Fibroblast of lung (primary cell): ENCODE measurements at places on chromosomes 7 and 10. TPM values are rescaled to one million over a fixed set of nuclear protein-coding genes. Genes with fewer than 3 reads are reported as not detected.
A peak's percentile ranks its signal among the peaks of the same experiment; 100 is the strongest.

DNA sequence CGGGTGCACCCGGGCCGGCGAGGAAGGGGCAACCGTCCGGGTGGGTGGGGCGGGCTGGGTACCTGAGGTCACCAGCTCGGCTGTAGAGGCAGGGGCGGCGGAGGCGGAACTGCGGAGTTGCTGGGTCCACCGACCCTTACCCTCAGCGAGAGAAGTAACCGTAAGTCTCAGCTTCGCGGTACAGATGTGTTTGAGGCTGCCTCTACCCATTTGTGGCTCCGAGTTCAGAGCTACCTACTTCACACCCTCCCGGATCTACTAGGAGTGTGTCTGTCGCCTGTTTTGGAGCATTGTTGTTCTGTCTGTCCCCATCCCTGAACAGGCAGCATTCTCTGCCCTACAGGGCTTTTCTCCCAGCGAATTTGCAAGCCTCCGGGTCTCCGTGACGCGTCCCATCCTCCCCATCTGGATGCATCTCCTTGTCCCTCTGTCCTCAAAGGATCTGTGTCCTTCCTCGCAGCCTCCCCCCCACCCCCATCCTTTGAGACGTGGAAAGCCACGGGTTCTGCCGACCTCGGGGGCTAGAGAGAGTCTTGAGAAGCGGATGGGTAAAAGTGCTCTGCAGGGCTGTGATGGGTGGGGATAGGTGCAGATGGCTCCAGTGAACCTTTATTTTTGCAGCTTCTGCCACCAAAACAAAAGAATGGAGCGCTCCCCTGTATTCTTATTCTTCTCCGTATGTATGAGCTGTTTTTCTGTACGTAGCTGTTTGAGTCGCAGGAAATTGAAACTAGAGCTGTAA, 757 bp downstream of the ANKIB1 start:
- DNase-seq: peak; percentile 8

- no peak for DNase-seq
These were observed 172.1 kb downstream of the DIP2C start for GRCh38 chr10:517241-517830.

DNA sequence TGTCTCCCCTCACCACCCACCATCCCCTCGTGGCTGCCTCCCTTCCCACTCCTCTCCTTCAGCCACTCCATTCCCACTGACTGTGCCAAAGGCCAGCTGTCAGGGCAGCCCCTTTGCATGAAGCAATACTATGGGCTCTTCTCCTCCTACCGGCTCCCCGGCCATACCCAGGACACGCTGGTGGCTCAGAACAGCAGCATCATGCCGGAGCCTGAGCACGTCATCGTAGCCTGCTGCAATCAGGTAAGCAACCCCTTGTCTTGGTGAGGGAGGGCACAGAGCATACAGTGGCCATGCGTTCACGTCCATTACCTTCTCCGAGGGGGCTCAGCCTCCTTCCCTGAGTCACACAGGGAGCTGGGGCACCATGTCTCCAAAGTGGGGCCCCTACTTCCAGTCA, 11.6 kb downstream of the CHAT start:
- DNase-seq: no peak

DNA sequence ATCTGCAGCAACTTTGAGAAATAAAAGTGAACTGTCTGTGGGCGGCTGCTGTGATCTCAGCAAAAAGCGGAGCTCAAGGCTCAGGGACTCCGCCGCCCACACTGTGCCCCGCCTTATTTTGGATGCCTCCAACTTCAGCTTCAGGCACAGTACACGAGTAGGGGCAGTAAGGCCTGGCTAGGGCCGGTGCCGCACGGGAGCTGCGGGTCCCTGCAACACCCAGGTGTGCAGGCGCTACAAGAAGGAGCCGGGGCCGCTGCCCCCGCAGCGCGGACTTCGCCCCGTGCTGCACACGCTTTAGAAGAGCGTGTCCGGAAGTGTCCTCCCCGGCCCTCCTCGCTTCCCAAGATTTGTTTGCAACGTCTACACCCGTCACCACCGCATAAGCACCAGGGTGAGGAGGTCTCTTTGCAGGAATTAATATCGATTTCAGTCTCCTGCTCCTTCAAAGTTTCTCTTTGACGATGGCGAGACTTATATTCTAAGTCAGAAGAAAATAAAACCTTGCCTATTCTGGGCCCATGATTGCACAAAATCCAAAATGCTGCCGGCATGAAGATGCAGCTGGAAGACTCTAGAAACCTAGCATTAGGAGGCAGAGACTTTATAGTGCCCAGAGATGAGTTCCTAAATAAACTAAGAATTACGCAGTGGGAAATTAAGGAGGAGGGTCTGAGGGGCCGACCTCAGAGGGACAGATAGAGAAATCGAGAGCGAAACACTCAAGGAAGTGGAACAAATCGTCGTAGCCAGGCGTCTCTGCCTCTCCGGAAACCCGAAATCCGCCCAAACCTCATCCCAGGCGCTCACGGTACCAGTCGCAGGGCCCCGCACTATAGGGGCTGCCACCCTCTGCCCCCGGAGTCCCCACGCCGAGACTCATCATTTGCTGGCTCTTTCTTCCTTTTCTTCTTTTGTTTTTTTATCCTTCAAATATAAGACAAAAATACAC, 6.4 kb downstream of the VAX1 start:
- DNase-seq: no peak

DNA sequence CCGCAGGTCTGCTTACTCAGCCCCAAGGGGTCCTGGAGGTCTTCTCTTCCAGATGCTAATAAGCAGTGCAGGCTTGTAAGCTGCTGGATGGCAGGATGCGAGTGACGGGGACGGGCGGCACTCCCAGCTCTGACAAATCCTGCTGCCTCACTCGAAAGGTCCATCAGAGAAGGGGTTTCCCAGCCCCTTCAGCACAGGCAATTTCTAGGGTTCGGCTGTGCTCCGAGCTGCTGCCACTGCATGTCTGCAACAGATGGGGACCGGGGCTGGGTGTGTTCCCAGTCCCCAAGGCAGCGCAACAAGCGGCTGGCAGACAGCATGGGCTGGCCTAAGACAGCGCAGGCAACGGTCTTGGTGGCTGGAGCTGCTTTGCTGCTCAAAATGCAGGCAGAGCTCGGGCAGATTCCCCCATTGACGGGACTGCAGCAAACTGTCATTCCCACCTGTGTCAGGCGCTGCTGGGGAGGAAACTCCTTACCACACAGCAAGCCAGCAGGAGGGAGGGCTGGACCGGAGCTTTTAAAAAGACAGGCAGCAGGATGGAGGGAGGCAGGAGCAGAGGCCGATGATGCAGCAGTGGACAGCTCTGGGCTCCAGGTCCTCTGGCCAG, 62.4 kb downstream of the PRKAG2 start:
- DNase-seq: no peak

- DNase-seq: no peak
These were observed 150.4 kb downstream of the PARD3 start for GRCh38 chr10:34664706-34665105.

DNA sequence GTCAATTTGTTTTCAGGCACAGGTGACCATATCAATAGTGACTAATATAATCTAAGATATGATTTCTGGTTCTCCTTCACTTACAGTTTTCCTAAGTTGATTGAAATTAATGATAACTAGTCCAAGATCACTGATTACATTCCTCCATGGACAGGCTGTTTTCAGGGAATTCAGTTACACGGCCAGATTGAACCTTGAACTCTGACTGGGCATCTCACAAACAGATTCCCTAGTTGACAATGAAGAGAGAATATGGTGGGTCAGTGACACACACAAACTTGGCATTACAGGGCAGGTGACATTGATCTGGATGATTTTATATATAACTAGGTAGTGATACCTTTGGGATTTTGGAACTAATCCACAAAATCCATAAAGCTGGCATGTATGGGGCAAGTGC, 110.2 kb upstream of the EGR2 start:
- DNase-seq: no peak

- DNase-seq: no peak
These were observed 11.6 kb downstream of the FRG2B start for GRCh38 chr10:133614830-133615580.

GRCh38 chr7:25369786-25370185, 141.5 kb upstream of the NPVF start:
- no peak for DNase-seq

GRCh38 chr10:132806561-132807003, 20.6 kb upstream of the NKX6-2 start:
- no peak for DNase-seq

DNA sequence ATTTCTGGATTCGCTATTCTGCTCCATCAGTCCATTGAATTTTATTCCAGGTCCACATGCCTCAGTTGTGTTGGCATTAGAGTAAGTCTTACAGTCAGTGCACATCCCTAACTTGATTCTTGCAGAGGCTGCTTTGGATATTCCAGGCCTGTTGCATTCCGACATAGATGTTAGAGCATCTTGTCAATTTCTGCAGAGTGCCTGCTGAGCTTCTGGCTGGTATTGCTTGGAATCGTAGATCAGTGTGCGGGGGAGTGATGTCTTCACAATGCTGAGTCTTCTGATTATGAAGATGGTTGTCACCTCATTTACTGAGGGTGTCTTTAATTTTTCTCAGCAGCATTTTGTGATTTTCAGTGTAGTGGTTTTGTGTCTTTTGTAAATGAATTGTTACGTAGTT, 45.2 kb downstream of the INPP5A start:
- no peak for DNase-seq

GRCh38 chr10:30986053-30986555, 45.6 kb downstream of the ZNF438 start:
- peak; percentile 53 for DNase-seq

GRCh38 chr10:1881636-1882035, 144.3 kb upstream of the ADARB2 start:
- no peak for DNase-seq

- peak; percentile 63 for DNase-seq
These were observed 187.7 kb downstream of the MTERF1 start for GRCh38 chr7:91692800-91693199.

DNA sequence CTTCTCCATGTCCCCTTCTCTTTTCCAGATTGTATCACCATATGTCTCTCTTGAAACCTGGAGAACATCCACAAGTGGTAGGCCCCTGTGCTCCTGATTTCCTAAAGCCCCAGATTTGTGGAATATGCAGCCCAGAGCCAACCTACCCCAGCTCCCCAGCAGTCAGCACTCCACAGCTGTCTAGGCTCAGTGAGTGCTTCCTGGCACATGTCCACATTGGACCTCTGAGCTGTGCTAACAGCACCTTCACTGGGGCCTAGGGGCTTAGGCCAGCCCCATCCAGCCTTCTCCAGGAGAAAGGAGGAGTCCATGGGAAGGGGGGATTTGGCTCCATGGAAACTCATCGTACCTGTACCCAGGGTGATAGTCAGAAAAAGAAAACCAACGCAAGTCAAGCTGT, 192.7 kb downstream of the FGFR2 start:
- DNase-seq: no peak

- DNase-seq: peak; percentile 49
These were observed 2.5 kb downstream of the LFNG start for GRCh38 chr7:2521952-2522591.

- DNase-seq: no peak
These were observed 19.9 kb downstream of the PPP2R2D start for GRCh38 chr10:131920693-131921092.

DNA sequence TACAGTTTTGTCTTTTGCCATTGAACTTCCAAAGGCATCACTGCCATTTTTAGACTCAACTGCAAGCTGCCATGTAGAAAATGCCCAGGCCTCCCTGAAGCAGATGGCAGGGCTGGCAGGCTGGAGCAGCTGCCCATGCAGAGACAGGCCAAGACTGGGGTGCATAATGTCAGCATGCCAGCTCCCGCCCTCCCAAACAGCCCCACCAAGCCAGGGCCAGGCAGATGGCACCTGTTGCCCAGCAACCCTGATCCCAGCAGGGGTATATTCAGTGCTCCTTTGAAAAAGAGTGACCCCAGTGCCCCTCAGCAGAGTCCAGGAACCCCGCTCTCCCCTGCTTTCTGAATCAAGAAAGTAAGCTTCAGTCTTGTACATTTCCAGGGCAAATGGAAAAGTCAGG, 32.6 kb downstream of the VSTM4 start:
- DNase-seq: no peak

DNA sequence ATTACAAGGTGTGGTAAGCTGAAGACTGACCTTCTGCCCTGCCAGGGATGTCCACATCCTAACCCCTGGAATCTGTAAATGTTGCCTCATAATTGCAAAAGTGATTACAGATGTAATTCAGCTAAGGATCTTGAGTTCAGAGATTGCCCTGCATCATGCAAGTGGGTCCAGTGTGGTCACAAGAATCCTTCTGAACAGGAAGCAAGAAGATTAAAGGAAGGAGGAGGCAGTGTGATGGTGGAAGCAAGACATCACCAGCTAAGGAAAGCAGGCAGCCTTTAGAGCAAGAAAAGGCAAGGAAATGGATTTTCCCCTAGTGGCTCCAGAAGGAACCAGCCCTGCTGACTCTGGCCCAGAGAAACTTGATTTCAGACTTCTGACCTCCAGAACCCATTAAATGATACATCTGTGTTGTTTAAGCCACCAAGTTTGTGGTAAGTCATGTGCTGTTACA, 78.1 kb downstream of the USP6NL start:
- peak; percentile 16 for DNase-seq

DNA sequence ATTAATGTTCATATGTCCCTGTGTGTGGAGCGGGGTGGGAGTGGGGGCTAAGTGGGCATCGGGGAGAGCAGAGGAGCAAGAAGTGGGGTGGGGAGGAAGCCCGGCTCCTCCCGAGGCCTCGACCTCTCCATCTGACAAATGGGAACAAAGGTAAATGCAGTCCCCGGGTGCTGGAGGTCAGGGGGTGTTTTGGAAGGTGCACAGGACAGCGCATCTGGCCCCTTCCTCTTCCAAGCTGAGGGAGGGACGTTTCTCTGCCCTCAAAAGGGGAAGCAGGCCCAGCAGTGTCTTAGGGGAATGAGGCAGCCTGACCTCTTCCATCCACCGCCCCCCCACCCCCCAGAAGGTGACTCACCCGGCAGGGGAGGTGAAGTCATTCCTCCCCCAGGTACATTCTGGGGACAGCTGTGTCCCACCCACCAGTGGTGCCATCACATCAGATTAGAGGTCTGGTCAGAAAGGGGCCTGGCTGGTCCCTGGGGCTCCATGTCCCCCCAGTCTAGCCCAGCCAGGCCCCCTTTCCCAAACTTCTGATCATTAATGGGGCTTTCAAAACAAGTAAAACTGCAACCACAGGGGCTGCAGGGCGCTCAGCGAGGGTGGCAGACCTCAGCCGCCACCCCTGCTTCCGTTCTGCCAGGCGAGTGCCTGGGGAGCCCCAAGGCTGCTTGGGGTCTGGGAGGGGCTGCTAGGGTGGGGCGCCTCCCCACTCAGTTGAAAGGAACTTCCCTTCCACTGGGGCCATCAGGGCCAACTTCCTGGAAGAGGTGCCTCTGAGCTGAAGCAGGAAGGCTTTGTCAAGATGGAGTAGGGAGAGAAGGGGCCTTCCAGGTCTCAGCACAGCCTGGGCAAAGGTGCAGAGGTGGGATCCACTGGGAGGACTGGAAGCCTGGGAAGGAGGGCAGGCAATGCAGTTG, 10.8 kb downstream of the LFNG start:
- DNase-seq: peak; percentile 40

The MPP7 gene
- total RNA-seq: 0.51 and 0.99 TPM in 2 replicates

The STAG3 gene
- 0.50 and 0.77 TPM in 2 replicates for total RNA-seq

The WDR91 gene
- 17.5 and 27.4 TPM in 2 replicates for total RNA-seq

The TNPO3 gene
- total RNA-seq: 55.0 and 73.5 TPM in 2 replicates

The CALHM3 gene
- total RNA-seq: not detected in 2 replicates

The RAPGEF5 gene
- total RNA-seq: 0.77 and 1.5 TPM in 2 replicates

The ZNF853 gene
- 0.66 and 4.4 TPM in 2 replicates for total RNA-seq
